Psoas muscle (tissue), 8 donors: ENCODE measurements at places on chromosomes 4 and X. TPM values are rescaled to one million over a fixed set of nuclear protein-coding genes. Genes with fewer than 3 reads are reported as not detected.
A peak's percentile ranks its signal among the peaks of the same experiment; 100 is the strongest.

NPFFR2 gene
- not detected for total RNA-seq

USP27X gene
- total RNA-seq, result 2.3 TPM

IL13RA2 gene
- total RNA-seq, result not detected

CT83 gene
- not detected for total RNA-seq

SPANXC gene
- total RNA-seq, result not detected

ABCG2 gene
- 0.69 TPM for total RNA-seq

GAGE12E gene
- total RNA-seq, result not detected

CENPVL1 gene
- not detected for total RNA-seq

ART3 gene
- 64.6 TPM for total RNA-seq

RTL3 gene
- not detected for total RNA-seq

WDFY3 gene
- 38.2 TPM for total RNA-seq

CSAG1 gene
- not detected for total RNA-seq

PRDM8 gene
- total RNA-seq, result 0.32 TPM

MAGEE2 gene
- not detected for total RNA-seq

CXorf65 gene
- total RNA-seq, result not detected

DNA sequence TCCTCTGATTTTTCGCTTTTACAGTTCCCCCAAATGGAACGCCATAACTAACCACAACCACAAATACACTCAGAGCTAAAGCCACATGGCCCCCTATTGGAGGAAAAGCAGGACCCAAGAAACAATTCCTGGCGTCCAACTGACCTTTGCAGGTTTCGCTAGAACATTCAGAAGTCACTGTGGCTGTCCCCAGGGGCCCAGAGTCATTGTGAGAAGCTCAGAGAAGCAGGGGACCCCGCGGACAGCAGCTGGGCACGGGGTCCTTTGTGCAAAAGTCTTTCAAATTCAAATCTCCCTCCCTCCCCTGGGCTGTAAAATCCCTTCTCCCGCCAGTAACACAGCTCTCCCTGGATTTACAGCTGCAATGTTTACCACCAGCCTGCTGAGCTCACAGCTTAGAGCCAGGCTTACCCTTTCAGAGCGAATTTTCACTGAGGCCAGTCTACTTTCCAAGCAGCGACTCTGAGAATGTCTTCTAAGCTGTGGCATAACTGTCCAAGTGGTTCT is 214.8 kb downstream of the CRLF2 start:
- peak; percentile 15 for DNase-seq

- no peak for DNase-seq
Measured at GRCh38 chrX:103386332-103386731, 10.0 kb downstream of the BEX3 start.

DNA sequence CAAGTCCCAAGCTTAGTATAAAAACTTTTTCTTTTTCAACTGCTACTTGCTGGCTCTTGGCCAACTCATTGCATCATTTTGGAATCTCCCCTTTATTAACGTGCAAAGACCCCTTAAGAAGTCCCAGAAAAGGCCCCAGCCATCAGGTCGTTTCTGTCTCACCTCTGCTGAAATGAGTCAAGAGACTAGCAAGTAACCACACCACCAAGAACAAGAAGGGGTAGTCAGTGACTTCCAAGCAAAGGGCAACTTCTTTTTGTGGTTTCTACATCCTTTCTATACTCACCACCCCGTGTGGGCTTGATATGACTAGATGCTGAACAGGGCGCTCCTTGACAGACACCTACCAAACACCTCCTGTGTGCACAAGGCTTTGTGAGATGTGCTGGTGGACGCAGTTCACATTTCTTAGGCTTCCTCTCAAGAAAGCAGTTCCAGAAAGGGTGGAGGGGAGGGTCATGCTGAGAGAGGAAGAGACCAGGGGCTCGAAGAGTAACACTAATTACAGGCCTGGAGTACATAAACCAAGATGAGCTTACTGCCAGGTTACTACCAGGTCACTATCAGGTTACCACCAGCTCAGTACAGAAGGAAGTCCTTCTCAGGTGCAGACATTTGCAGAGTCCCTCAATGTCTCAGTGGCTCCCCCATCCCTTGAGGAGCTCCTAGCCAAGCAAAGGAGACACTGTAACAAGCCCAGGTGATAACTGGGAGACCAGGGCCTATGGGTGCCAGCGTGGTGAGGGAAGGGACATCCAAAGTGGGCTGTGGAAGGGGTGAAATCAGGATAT is 19.3 kb downstream of the JAKMIP1 start:
- DNase-seq, result no peak

DNA sequence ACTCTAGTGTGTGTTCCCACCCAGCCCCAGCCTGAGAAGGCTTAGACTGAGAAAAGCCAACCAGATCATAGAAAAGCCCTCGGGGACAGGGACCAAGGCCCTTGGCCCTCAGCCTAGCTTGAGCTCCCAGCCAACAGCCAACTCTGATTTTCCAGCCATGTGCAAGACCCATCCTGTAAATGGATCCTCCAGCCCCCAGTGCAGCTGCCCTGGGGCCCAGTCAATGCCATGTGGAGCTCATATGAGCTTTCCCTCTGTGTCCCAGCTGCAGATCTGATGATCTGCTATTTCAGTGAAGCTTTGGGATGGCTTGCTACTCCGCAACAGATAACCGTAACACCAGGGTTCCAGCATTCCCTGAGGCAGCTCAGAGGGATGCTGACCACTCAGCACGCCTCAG is 40.5 kb upstream of the CDKN2AIP start:
- DNase-seq, result no peak

GRCh38 chr4:119025916-119026661 is 109.5 kb upstream of the MYOZ2 start:
- DNase-seq, result no peak

DNA sequence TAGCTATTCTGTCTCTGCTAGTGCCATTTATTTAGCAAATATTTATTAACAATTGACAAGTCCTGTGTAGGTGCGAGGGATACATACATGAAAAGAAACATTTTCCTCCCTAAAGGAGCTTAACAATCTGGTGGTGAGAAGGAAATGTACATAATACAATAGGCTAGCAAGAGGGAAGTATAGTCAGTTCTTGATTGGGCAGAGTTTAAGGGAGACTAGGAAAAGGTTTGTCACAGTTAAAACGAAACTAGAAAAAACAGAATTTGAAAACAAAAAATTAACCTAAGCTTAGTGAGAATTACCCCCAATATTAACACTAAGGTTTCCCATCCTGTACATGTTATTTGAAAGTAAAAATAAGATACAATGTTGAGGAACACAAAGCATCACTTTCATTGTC is 8.6 kb upstream of the MAML3 start:
- DNase-seq, result no peak

DNA sequence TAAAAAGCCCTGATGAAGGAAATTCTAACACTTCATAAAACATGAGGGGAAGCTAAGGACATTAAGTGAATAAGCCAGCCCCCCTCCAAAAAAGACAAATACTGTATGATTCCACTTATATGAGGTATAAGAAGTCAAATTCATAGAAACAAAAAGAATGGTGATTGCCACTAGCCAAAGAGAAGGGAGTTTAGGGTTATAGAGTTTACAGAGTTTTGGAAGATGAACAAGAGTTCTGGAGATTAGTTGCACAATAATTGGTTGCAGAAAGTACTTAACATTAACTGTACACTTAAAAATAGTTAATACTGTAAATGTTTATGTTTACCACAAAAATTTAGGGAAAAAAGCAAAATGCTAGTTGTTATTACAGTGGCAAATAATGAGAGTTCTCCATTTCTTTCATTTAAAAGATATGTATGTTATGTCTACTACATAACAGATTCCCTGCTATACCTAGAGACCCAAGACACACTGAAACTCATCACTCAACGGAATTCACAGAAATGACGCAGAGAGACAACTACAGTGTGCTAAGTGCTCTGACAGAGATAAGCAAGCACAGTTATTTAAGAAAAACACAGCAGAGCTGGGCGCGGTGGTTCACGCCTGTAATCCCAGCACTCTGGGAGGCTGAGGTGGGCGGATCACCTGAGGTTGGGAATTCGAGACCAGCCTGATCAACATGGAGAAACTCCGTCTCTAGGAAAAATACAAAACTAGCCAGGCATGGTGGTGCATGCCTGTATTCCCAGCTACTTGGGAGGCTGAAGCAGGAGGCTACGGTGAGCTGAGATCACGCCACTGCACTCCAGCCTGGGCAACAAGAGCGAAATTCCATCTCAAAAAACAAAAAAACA is 37.2 kb downstream of the EIF4E start:
- no peak for DNase-seq

GRCh38 chr4:8324640-8325239 is 55.2 kb downstream of the HTRA3 start:
- no peak for DNase-seq

DNA sequence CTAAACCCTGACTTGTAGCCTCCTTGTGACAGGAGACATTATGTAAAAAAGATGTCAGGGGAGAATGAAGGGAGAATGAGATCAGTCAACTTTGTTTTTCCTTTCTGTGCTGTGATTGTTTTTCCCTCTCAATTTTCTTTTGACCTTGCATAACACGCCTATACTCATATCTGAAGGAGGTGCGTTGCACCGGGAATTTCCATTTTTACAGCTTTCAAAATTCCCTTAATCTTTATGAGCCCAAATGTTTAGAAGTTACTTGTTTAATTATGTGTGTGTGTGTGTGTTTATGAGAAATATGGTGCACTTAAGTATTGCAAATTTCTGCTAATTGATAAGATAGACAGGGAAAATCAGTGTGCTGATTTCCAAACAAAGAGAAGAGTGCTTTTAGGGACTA is 21.6 kb downstream of the SYNPO2 start:
- DNase-seq, result no peak

GRCh38 chr4:6703786-6704185 is 5.9 kb downstream of the MRFAP1L1 start:
- no peak for DNase-seq

GRCh38 chrX:65674204-65674893 is 6.9 kb downstream of the MSN start:
- no peak for DNase-seq

GRCh38 chr4:143329985-143330384 is 6.7 kb upstream of the GAB1 start:
- no peak for DNase-seq

DNA sequence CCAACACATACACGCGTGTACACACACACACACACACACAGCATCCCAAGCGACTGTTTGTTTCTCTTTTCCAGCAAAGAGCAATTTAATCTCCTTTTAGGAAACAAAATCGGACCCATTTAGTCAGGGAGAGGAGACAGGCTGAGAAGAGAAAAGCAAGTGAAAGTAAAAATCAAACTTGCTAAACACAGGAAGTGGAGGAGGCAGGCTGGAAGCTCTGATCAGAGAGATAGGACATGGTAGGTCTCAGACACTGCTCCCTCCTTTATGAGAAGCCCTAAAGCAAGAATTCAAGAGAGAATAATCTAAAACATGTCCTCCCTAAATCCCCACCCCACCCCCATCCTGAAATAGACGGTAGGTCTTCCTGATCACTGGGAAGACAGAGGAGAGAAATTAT is 62.3 kb downstream of the GPC3 start:
- no peak for DNase-seq

DNA sequence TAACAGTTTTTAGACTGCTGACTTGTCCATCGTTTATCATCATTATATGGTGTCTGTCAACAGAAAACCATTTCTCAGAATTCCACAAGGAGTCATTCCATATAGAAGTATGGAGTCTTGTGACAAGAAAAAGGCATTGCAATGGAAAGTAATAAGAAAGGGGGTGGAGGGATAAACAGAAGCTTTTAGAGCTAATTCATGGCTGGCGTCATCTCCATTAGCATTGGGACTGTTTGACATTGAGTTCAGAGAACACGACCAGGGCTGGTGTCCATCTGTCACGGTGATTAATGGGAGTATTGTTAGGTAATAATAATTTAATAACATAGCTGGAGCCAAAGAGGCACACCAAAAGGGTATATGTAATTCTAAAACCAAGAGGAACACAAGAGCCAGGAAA is 101.9 kb upstream of the SFRP2 start:
- DNase-seq, result no peak

- no peak for DNase-seq
Measured at GRCh38 chr4:81454948-81455347, 16.8 kb downstream of the RASGEF1B start.

DNA sequence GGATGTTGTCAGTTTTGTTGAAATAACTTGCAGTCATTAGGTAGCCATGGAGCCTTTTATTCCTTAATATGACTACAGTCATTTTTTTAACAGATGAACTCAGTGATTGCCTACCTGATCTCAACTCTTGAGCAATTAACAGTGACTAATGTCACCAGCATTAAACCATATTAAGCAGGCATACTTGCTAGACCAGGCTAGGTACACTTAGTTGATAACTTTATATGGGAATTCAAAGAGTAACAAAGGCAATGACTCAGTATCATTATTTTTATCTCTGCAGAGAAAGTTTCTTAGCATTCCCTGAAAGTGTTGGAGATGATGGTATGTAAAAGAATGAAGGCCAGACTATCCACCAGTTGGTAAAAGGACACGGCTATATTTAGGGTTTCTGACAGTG is at the start of gene C4orf54:
Gene C4orf54, minus strand, starts transcription at position 31 of the 400 bp plus-strand sequence. CDS start 3,180 bp downstream, outside the sequence.
- no peak for DNase-seq

- no peak for DNase-seq
Measured at GRCh38 chr4:143581331-143581946, 67.9 kb downstream of the SMARCA5 start.

GRCh38 chr4:54433686-54434085 is 204.6 kb downstream of the PDGFRA start:
- no peak for DNase-seq

- DNase-seq, result peak; percentile 47
Measured at GRCh38 chr4:4415107-4415805, 28.4 kb downstream of the NSG1 start.

- DNase-seq, result no peak
Measured at GRCh38 chr4:152218576-152218975, 317.3 kb downstream of the FBXW7 start.
